ENCODE measurements at places on chromosomes 11 and 22.

DNA sequence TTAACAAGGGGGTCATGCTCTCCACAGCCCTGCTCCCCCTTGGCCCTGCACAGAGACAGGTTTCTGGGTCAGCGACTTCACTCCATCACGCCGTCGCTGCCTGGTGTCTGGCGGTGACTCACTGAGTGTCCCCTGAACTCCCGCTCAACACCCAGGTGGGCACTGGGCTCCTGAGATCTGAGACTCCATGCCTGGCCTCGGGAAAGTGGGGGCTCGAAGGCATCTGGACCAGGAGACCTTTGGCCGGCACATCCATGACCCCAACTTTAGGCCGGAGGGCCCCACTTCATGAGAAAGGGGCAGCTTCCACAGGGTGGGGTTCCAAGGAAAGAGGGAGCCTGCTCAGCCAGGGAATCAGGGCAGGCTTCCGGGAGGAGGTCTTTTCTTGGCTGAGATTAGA, 79.3 kb upstream of the PRR5 start:
- no peak for DNase-seq

- DNase-seq = no peak
Observed at GRCh38 chr11:95219599-95219998, 11.4 kb downstream of the SESN3 start.

- no peak for DNase-seq
Observed at GRCh38 chr11:2444821-2445745, at the start of gene KCNQ1. Gene KCNQ1, plus strand, starts transcription at chr11:2445008. Its CDS starts 91 bp downstream, at chr11:2445099.

- DNase-seq = no peak
Observed at GRCh38 chr11:123434262-123434661, 4.2 kb downstream of the GRAMD1B start.

DNA sequence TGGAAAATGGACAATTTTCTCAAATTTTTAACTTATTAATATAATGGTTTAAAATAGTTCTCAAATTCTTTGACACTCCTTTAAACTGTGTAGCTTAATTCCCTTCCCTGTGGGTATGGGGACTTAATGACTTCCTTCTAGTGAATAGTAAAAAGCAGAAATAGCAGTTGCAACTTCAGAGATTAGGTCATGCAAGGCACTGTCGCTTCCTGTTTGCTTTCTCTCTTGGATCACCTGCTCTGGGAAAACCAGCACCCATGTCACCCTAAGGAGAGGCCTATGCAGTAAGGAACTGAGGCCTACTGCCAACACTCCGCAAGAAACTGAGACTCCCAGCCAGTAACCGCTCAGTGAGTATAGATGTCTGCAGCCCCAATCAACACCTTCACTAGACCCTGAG, 5.5 kb upstream of the PANX3 start:
- no peak for DNase-seq

- no peak for DNase-seq
Observed at GRCh38 chr11:117520201-117520600, 192.5 kb downstream of the CEP164 start.

DNA sequence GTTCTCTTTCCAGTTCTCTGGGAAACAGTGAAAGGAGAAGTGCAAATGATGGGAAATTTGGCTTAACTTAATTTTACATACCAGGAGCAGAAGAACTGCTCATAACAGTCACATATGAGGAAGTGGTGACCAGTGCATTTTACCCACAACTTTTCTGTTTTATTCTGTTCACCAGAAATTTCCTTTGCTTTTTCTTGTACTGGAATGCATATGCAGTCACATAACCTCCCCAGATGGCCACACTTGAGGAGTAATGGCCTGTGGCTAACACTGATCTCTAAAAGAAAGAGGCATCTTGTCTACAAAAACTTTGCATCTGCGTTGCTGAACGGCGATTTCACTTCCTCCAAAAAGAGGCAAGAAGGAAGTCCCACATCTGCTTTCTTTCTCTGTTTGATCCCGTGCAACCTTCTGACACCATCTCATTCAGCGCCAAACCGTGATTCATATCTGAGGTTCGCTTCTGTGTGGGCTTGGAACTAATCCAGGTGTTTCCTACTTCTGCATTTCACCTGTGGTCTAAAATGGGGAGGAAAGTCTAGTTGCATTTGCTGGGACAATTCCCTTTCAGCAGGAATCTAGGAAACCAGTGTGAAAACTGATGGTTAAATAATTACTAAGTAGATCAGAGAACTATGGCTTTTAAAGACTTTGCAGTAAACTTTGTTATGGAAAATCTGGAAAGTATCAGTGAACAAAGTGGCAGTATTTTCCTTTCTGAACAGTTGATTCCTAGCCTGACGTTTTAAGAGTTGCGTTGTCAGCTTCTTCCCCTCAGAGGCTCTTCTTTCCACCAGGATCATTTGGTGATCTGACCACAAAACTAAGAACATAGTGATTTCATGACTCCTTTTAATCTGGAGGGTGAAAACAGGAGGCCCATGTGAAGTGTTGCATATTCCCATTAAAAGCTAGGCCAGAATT, 4.2 kb upstream of the MPEG1 start:
- DNase-seq = no peak

GRCh38 chr22:47460861-47461260, 698.4 kb downstream of the TBC1D22A start:
- DNase-seq = no peak

DNA sequence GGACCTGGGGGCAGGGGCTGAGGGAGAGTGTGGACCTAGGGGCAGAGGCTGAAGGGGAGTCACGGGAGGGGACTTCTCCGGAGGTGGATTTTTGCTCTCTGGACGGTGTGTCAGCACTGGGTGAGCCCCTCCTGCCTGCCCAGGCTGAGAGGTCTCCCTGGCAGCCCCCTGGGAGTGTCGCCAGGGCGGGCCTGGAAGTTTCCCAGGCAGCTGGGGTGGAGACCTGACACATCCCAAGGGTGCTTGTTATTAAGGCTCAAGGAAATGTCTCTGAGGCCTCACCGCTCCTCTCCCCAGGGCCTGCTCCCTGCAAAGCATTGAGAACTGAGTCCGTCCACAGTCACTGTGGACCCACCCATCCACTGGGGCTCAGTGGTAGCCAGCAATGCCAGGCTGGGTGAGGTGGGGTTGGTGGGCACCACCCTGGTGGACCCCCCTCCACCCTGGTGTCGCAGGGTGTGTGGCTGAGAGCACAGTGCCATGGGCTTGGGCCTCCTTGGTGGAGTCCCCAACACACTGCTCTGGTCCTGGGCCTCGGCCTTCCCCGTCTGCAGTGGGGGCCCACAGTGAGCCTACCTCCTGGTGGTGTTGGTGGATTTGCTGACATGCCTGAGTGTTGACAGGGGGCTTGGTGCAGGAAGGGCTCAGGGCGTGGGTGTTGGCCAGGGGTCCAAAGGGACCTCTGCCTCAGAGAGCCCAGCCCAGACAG, 2.5 kb downstream of the CD81 start:
- no peak for DNase-seq

GRCh38 chr11:24900514-24900913, 403.7 kb downstream of the LUZP2 start:
- DNase-seq = no peak

GRCh38 chr11:2553886-2554285, 109.1 kb downstream of the KCNQ1 start:
- DNase-seq = peak; percentile 31

GRCh38 chr11:1782831-1783724, 19.4 kb upstream of the CTSD start:
- DNase-seq = peak; percentile 27

GRCh38 chr11:83845797-83846196, 559.6 kb upstream of the CCDC90B start:
- no peak for DNase-seq

GRCh38 chr11:127114035-127114434, 113.5 kb upstream of the KIRREL3 start:
- DNase-seq = no peak

DNA sequence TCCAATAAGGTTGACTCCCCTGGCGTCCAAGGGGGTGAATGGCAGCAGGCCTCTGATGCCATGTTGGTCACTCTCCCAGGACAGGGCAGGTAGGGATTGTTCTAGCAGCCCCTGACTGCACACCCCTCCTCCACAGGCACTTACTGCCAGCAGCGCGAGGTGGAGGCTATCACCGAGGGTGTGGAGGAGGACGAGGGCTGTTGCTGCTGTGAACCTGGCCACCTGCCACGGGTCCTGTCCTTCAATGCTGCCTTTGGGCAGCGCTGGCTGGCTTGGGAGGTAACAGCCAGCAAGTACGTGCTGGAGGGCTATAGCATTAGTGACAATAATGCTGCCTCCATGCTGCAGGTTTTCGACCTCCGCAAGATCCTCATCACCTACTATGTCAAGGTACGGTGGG, 7.7 kb upstream of the SIPA1 start:
- no peak for DNase-seq

GRCh38 chr22:48338793-48339705, 1488.6 kb downstream of the BRD1 start:
- DNase-seq = peak; percentile 78

GRCh38 chr11:80783561-80783960, 1342.7 kb upstream of the TENM4 start:
- DNase-seq = no peak

DNA sequence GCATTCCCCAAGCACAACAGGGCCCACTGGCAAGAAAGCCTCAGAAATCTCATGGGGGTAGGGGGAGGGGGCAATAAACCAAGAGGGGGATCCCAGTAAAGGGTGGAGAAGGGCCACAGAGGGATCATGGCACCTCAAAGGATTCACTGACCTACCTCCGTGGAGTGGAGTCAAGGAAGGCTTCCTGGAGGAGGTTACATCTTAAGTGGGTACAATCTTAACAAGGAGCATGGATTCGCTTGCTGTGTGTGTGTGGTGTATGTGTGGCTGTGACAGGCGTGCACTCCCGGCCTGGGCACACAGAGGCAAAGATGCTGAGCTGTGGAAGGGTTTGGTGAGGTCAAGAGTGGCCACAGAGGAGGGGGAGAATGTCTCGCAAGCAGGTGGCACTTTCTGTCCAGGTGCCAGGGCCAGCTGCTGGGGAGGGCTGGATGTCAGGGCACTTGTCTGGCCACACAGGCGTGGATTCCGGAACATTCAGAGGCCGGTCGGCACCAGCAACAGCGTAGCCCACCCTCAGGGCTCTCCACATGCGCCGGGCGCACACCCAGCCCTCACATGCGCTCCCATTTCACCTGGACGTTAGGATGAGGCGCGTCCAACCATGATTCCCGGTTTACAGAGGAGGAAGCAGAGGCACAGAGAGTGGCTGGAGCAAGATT, 43.3 kb downstream of the WNT7B start:
- no peak for DNase-seq

- no peak for DNase-seq
Observed at GRCh38 chr22:44884968-44885805, 124.6 kb downstream of the PHF21B start.

- no peak for DNase-seq
Observed at GRCh38 chr11:431921-432320, 9.9 kb downstream of the ANO9 start.

DNA sequence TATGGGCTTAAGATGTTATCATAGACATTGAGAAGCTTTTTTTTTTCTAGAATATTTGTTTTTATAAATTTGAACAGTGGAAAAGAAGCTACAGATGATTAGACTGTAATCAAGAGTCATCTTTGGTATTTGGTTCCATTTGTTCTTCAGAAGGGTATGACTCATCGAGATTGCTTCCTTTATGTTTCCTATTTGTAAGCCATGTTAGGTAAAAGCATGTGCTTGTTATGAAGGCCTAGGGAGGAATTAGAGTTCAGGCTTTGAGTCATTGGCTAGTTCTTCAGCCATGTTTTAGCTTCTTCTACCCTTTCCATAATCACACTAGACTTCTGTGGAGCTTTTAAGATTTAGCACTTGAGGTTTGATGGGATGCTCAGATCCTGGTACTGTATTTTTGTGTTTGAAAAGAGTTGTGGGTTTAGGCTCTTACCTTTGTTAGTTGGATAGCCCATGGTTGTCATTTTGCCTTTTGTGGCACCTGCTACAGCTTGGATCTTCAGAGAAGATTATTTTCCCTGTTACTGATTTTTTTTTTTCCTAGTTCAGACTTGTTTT, 44.3 kb downstream of the POLD3 start:
- DNase-seq = no peak

All from posterior cingulate gyrus (tissue), 11 donors.